NCI-H1417 treated with DMSO at 0.1 percent for 48 hours (cell line): ENCODE measurements at places on chromosomes 4 and X.

DNA sequence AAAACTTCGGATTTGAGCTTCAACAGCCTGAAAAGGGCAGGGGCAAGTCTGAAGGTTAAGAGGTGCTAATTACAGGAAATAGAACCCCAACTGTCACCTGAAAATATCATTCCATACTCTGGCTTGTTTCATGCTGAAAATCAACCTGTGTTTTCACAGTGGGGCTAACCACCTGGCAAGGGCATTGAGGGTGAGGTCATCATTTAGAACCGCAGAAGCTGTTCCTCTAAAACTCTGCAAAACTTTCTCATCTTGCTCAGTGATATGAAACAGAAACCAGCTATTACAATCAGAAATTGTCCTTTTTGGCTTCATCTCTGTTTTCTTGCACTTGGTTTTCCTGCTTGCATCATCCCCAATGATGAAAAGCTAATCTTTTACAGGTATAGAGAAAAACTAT, 247.6 kb downstream of the DCLK2 start:
- no peak for DNase-seq

- no peak for DNase-seq
Measured at GRCh38 chrX:69614886-69615285, 1.0 kb upstream of the EDA start.

DNA sequence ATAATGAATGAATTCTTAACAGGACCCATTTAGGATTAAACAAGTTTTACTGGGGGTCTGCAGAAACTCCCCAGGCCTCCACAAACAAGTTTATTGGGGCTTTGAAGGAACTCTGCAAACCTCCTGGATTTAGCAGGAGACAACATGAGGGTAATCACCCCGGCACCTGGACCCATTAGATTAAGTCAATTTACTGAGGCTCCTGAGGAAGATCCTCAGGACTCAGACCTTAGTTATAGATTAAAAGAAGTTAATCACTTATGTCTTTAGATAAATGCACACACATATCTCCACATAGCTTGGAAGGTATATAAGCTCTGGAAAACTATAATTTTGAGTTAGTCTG, 29.4 kb downstream of the XG start:
- DNase-seq = no peak

DNA sequence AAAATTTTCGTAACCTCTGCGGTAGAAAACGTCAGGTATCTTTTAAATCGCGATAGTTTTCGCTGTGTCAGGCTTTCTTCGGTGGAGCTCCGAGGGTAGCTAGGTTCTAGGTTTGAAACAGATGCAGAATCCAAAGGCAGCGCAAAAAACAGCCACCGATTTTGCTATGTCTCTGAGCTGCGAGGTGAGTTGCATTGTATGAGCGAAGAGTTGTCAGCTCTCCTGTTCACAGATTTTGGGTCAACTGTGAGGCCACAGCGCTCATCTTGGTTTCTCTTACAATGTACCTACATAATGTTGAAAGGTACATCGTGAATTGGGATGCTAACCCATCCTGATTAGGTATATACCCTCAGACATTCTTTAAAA, 486 bp downstream of the CLCN3 start:
- DNase-seq = no peak

DNA sequence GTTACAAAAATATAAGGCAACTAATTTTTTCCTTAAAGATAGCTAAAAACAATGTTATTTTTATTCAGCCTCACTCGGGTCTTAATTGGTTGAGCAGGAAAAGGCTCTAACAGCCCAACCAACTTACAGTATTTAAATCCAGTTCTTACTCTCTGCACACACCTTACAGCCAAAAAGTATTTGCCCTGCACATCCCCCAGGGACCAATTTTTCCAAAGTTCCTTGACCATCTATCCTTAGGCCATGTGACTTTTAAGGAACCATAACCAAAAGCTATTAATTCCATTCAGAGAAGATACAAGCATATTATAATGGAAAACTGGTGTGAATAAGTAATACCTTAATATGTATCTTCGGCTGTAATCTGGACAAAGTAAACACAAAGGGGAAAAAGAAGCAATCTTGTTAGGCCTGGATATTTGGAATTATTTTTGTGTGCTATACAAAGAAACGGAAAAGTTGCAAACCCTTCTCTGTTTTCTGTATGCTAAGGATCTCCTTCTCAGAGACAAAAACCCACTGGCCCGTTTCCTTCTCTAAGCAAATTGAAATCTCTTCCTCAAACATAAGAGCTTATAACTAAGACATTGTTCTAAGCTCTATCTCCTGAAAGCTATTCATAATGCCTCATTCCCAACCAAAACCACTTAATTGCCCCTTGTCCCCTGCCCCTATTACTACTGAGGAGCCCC, 1.0 kb upstream of the THAP9 start:
- DNase-seq = no peak

- peak; percentile 51 for DNase-seq
Measured at GRCh38 chr4:6909113-6909969, at the start of gene TBC1D14. TSS of gene TBC1D14 (plus strand) at chr4:6909826. CDS start at chr4:6923390, 13,564 bp downstream.
